ENCODE measurements at places on chromosomes 4 and X.

DNA sequence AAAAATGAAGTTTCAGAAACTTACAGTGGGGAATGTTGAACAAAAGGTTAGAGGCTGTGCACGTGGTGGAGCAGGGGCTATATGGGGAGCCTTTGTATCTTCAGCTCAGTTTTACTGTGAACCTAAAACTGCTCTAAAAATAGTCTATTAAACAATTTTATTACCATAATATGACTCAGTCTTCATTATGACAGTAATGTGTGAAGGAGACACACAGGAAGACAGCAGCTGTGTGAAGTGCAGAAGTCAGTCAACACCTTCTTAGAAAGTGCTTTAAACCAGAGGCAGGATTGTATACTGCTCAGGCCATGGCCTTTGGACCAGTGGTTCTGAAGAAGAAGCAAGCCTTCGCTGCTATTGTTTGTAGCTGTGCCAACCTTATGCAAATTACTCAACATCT, 89.7 kb downstream of the ARHGAP10 start:
- no peak for DNase-seq

GRCh38 chr4:7719354-7720174, 220.1 kb downstream of the AFAP1 start:
- DNase-seq = no peak

DNA sequence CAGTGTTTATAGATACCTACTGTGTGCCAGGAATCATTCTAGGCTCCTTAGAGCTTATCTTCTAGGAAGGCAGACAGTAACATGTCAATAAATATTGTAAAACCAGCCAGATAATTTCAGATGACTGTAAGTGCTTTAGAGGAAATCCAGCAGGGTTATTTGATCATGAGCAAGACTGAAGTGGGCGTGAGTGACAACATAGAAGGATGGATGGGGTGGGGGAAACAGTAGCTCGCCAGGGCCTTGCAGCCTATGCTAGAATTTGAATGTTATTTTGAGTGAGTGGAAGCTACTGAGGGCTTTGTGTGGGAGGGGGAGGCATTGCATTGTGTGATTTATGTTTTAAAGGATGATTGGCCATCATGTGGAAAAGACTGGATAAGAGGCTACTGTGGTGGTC, 6.7 kb downstream of the SRD5A3 start:
- no peak for DNase-seq

DNA sequence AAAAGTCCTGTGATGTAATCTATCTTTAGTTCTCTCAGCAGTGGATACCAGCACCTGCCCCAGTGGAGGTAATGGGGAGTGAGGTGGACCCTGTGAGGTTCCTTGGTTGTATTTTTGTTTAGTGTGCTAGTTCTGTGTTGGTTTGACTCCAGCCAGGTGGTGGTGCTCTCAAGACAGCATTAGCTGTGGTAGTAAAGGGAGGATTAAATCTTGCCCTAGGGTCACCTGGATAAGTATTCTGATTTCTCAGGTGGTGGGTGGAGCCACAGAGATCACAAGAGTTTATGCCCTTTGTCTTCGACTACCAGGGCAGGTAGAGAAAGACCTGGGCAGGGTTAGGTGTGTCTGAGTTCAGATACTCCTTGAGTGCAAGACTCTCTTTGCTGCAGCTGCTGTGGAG, 176.3 kb upstream of the EDA2R start:
- no peak for DNase-seq

GRCh38 chr4:64784125-64784524, 374.9 kb upstream of the TECRL start:
- peak; percentile 39 for DNase-seq

GRCh38 chr4:119300101-119300978, 21.6 kb downstream of the FABP2 start:
- no peak for DNase-seq

DNA sequence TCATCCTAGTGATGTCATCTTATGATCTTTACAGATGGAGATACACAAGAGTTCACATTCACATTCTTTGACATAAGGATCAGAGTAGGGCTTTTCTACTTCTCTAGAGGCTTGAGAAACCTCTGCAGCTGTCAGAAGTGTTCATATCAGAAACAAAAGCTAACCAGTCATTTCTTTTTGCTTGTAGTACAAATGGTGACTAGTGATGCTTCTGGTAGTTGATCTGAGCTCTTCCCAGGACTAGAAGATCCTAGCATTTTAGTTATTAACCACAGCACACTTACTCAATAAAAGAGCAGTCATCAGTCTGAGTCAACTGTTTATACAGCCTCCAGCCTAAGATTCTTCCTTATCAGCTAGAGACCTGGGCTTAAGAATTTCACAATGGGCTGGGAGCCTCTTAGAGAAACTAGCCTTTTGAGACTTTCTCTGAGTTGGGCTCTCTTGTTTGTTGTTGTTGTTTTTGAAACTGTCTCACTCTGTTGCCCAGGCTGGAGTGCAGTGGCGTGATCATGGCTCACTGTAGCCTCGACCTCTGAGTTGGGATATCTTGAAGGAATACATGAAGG, 84.1 kb downstream of the TMEM164 start:
- no peak for DNase-seq

DNA sequence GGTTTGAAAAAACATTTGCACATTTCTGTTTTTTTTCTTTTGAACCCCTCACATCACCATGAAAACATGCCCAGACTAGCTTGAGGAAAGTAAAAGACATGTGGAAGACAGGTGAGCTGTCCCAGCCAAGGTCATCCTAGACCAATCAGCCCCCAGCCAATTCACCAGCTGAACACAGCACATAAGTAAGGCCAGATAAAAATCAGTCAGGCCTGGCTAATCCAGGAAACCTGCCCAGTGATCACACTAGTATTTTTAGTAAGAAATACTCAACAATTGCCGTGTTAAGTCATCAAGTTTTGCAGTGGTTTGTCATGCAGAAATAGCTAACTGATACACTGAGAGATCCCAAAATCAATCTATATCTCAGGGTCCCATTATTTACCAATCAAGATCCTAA, 4.4 kb upstream of the SMR3A start:
- DNase-seq = no peak

GRCh38 chr4:41934514-41934900, 722 bp upstream of the TMEM33 start:
- DNase-seq = no peak

DNA sequence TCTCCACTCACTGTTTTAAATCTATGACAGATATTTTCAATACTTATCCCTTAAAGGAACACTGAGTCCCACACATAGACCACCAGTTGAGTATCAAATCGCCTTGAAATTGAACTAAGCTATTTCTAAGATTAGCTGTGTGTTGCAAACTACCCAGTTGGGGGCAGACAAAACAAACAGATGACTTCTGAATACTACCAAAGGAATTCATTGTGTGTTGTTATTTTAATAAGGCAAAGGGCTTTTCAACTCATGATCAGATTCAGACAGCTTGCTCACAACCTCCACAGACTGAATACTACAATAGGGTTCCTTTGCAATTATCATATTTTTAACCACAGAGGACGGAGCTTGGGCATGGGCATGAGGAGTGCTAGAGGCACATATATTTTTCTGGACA, 283.0 kb upstream of the GPC4 start:
- no peak for DNase-seq

DNA sequence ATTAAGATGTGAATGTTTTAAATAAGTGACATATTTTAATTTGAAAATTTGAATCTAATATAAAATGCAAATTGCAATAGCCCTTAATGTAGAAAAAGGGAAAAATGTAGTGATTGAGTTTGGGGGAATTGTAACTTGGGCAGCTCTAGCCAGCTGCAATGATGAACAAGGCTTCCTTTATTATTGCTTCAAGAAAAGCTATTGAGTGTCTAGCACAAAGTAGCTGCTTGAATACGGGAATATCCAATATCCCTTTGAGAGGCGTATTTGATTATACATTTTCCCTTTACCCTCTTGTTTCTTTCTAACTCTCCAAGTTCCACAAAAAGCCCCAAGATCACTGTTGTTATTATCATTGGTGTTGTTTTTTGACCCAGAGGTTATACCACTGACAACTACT, 21.8 kb downstream of the IL1RAPL1 start:
- no peak for DNase-seq

- DNase-seq = no peak
Observed at GRCh38 chr4:26858035-26858918, 2.4 kb upstream of the STIM2 start.

- no peak for DNase-seq
Observed at GRCh38 chr4:100339870-100340269, 149.6 kb upstream of the DDIT4L start.

- no peak for DNase-seq
Observed at GRCh38 chr4:54371173-54371572, 142.1 kb downstream of the PDGFRA start.

DNA sequence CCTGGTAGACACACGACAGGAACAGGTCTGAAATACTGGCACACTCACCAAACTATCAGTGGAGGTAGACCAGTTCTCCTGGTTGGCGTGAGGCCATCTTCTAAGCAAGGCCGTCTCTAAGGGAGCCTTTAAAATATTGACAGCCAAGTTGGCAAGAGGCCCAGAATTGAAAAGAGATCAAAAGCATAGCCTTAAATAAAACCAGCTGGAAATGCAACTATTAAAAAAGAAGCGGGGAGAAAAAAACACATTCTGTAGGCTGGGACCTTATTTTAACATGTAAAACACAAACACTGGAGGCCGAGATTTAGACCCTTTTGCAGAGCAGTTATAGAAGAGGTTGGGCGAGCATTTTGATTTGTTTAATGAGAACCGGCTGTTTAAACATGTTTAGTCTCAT, 233.0 kb upstream of the CLNK start:
- DNase-seq = peak; percentile 80

GRCh38 chrX:8731559-8732395, at the start of gene ANOS1:
Gene ANOS1 (minus strand): TSS chrX:8732137. CDS start chrX:8732036, 101 bp downstream.
- no peak for DNase-seq

DNA sequence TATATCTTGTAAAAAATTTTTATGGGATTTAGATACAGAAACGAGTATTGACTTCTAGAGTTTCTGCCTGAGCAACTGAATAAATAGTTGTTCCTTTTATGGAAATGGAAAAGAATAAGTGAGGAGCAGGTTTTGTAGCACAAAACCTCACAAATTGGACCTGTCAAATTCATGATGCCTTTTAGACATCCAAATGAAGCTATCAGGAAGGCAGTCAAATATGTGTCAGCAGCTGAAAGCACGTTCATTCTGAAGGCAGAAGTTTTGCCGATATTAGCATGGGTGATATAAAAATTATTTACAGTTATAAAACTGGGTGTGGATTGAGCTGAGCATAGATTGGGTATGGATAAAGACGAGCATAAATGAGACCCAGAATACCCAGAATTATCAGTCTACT, 374.0 kb downstream of the EPHA5 start:
- DNase-seq = no peak

DNA sequence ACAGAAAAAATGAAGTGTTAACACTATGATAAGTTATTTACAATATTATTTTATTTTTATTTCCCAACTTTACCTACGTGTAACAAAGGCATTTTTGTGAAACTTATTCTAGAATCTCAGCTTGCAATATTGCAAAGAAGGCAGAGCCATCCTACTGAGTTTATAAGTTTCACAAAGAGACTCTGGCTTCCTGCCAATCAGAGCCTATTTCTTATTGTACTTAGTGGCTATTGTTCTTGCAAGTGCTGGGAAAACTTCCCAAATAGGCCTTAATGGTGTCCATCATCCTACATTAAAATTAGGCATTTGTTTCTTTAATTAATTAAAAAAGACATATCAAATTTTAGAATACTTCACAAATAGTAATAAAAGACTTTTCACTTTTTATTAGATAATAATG, 233.2 kb downstream of the EPHA5 start:
- DNase-seq = no peak

- DNase-seq = no peak
Observed at GRCh38 chr4:13093170-13093569, 391.0 kb downstream of the RAB28 start.

GRCh38 chr4:123229286-123229685, 167.3 kb upstream of the SPRY1 start:
- DNase-seq = no peak

DNA sequence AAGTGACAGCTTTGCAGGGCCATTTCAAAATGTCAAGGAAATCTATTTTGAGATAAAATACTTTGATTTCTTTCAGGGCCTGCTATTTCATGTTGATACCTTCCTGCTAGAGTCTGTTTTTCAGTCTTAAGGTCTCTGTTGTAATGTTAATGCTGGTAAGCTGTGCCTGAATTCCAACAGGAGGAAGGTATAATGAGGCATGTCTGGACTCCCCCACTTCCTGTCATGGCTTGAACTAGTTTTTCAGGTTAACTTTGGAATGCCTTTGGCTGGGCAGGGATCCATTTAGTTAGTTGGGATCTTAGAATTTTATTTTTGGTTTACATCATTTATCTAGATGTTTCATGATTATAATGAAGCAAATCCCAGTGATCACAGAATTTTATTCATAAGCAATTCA, 279.0 kb downstream of the CFAP47 start:
- no peak for DNase-seq

DNA sequence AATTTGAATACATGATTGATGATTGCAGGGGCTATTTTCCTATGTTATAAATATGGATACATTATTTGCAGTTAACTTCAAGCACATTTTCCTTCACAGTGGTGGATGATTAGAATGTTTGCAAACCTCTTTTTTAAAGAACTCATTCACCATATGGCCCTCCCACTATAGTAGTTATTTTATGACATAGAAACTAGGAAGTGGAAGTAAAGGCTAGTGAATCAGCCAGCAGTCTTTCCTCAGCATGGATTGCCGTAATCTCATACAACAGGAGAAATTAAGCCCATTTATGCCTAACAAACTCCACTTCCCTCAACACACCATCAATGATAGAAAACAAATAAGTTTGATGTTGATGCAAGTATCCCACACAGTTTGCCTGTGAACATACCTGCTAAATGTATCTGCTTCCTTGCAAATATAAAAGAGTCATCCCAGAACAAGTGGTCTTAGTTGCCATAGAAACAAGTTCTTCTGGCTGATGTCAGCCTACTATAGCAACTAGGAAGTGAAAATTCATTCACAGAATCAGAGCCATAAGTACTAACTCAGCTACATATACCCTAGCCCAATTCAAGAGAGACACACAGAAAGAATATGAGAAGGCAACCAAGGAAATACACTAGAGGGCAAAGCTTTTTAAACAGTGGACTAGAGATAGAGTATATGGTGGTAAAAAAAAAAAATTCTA, 100.9 kb upstream of the RADX start:
- DNase-seq = no peak

DNA sequence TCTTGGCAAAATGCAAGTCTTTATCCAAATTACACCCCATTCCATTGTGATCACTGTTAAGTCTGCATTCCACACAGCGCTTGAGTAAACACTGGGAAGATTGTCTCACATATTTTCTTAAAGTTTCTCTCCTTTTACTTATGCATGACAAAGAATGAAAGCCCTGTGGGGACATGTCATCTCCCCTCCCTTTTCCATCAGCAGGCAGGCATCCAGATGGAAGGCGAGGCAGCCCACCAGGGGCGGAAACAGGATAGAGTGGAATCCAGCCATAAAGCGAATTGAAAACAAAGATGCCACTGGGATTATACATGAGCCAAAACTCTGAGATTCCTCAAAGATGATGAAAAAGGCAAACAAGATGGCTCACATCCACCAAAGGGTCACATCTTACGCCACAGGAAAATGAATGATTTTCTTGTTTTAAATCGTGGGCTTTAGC, 78.2 kb downstream of the AFAP1 start:
- DNase-seq = no peak

All from SHP77 treated with DMSO at 0.1 percent for 48 hours (cell line).